ENCODE measurements at places on chromosomes 7 and 10. TPM values are rescaled to one million over a fixed set of nuclear protein-coding genes. Genes with fewer than 3 reads are reported as not detected.
A peak's percentile ranks its signal among the peaks of the same experiment; 100 is the strongest.

GRCh38 chr10:119379466-119380071 lies 162.9 kb downstream of the RGS10 start:
- DNase-seq = no peak

- DNase-seq = peak; percentile 53
Observed at GRCh38 chr10:132499367-132499685, 38.3 kb upstream of the INPP5A start.

GRCh38 chr10:63576501-63576900 lies 55.3 kb downstream of the REEP3 start:
- no peak for DNase-seq

DNA sequence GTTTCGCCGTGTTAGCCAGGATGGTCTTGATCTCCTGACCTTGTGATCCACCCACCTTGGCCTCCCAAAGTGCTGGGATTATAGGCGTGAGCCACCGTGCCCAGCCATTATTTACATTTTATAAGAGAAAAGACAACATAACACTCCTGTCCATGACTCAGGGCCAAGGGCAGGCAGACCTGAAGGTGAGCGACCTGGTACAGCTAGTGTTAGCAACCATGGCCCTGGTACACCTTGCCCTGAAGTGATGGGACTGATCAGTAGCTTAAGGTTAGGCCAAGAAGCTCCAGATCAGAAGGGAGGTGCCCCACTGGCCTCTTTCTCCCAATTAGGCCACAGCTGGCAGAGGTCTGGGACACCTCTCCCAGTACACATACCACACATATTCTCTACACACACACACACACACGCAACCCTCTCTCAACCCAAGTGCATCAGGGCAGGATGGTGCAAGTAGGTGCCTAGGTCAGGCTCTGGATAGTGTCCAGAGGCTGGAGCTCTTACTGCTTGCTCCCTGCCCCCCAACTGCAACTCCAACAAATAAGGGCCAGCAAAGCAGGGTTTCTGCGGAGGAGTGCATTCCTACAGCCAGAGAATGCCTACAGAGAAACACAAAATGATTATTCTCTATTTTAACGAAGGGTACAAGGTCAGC lies 43.8 kb downstream of the DPCD start:
- peak; percentile 44 for DNase-seq

- DNase-seq = no peak
Observed at GRCh38 chr10:25901199-25901598, 32.8 kb upstream of the MYO3A start.

DNA sequence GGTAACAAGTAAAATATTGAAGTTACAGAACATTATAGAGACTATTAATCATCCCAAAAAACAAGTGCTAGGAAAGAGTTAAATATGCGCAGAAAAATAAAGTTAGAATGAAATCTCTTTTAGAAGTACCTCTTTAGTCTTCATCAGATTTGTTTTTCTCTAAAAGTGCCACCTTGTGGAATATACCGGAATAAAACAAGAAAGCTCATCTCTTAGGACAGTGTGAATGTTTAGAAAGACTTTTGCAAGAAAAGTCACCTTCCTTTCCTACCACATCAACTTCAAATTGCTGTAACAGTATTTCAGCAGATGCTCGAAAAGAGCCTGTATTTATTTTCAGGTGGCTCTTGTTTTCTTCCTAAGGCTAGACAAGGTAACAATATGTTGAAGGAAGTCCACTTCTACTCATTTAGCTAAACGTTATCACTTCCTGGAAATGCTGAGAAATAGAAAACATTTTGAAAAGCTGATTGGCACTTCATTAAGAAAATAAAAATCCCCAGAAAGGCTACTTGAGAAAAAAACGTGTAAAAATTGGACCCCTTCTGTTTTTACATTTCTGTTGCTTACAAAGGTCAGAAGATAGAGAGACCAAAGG lies 19.8 kb upstream of the FAM133B start:
- DNase-seq = no peak

FGFR2 gene
- total RNA-seq = 0.19 TPM

PITRM1 gene
- 85.3 TPM for total RNA-seq

DNA sequence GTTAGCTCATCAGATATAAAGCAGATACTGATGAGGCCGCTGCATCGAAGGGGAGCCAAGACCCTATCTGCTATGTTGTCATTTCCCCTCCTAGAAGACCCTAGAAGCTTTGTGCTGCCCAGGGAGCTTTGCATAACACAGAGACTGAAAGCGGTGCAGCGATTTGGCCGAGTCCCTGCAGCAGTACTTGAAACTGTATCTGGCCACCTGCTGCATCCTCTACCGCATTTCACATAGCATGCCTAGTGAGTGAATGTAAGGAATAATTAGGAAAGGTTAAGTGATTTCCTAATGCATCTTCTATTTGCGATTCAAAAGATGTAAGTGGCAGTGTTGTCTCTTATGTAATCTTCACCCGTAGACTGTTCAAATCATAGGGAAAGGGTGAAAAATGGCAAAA lies 106.7 kb downstream of the LRMDA start:
- DNase-seq = no peak

MUC12 gene
- 0.19 TPM for total RNA-seq

DNA sequence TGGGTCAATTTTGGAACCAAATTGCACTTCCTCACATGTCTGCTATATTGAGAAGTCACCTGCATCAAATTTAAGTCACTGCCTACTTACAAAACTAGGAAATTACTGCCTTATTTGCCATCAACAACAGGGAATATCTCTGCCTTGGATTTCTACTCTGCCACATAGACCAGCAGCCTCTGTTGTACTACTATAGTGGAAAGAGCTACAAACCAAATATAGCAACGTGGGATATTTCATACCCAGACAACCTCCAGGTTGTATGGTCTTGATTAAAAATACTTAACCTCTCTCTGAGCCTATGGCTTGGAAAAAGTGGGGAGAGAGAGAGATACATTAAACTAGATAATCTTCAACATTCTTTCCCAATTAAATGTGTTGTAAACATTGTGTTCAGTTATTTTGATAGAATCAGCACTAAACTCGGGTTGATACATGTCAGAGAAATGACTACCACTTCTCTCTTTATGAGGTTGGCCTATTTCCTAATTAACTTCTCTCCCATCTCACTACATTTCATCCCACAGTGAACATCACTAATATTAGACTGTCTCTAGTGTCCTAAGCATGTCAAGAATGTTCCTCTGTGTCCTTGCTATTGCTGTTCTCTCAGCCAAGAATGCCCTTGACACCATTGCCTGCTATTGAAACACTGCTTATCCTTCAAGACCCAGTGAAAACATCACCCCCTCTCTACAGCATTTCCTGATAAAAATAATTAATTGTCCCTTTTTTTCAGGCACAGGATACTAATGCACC lies 421.2 kb downstream of the IPMK start:
- DNase-seq = no peak

Data from cardiac septum (tissue), 1 donor.